ENCODE measurements at places on chromosomes 2 and 18.

- DNase-seq: no peak
Measured at GRCh38 chr2:105494683-105495425, 96.0 kb upstream of the FHL2 start.

GRCh38 chr2:47867205-47867604, 39.1 kb downstream of the FBXO11 start:
- no peak for DNase-seq

GRCh38 chr2:5677133-5677532, 15.1 kb upstream of the SOX11 start:
- DNase-seq: no peak

DNA sequence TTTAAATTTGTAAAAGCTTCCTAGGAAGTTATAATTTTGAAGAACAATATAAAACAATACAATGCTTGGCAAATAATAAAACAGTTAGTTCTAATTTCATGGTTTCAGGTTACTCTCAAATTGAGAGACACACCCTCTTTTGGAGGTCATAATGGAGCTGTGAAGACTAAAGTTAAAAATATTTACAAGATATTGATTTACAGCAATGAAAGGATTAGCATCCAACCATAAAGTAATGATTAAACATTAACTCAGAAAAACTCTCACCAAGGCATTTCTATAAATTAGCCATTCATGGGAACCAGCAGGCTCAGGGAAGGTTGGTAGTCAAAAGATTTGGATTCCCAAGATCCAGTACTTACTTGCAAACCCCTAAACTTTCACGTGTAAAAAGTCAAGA, 6.4 kb downstream of the DPP4 start:
- DNase-seq: no peak

- no peak for DNase-seq
Measured at GRCh38 chr2:26471289-26471688, 6.6 kb downstream of the OTOF start.

DNA sequence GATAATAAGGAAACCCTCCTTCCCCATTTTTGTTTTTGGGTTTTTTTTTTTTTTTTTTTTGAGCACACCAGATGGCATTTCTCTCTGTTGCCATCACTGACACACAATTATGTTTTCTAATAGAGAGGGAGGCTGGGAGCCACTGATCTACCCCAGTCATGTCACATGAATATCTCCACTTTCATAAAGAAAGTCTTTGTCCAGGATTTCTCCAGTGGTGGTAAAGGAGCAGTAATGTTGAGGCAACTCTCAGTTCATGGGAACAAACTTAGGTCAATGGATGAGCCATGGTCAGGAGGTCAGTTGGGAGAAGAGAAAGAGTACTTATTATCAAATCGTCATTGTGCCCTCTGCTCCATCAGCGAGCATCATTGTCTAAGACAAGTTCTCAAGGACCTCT, 603.7 kb downstream of the ARHGAP15 start:
- DNase-seq: no peak

DNA sequence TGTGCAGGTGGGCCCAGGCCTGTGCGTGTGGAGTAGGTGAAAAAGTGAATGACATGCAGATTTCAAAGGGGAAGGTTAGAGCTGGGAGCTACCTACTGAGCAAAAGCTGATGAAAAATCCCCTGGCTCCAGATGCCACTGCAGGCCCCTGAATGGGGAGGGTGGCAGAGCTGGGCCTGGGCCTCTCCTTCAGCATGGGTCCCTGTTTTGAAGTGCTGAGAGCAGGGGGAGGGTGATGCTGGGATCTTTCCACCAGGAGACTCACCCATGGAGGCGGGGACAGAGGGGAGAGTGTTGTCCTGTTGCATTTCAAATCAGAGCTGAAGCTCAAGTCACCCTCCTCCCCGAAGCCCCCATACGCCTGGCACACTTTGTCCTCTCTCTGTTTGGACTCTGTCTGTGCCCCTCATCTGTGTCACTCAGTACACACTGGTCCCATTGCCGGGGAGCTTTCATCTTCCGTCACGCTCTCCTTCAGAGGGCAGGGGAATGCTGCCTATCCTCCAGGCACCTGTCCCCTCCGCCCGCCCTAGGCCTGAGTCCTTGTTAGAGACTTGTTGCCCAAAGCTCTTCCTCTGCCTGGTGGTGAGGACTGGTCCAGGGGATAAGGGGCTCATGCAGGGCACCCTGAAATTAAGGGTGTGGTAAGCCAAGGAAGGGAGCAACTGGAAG, 206.6 kb downstream of the HAUS1 start:
- DNase-seq: no peak

DNA sequence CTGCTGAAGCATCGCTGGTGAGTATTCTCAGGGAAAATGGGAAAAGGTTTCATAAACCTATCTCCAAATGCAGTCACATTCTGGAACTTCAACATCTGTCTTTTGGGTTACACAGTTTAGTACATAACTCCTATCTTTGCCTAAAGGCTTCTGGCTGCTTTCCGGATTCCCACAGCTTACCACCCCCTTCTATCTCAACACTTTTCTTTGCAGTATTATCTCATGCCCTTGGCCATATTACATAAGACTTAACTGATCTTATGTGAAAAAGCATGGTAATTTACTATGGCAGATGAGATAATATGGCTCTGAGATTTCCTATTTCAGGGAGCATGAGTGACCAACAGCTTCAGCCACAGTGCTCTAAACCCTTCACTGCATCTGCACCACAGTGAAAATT, 369.3 kb upstream of the LINC00305 start:
- no peak for DNase-seq

- no peak for DNase-seq
Measured at GRCh38 chr2:215529271-215529670, 93.4 kb upstream of the FN1 start.

All from stimulated activated CD4-positive, alpha-beta T cell treated with anti-CD3 and anti-CD28 coated beads, Interleukin-15, amount 100 ng/mL, for 1 hour (primary cell).